ENCODE measurements at places on chromosomes 5 and 9. TPM values are rescaled to one million over a fixed set of nuclear protein-coding genes. Genes with fewer than 3 reads are reported as not detected.

Gene GPRIN1
- 0.58 TPM for total RNA-seq

GRCh38 chr5:16064135-16064893 lies 115.3 kb downstream of the MARCHF11 start:
- DNase-seq, result no peak

Gene MYMK
- total RNA-seq, result not detected

- no peak for DNase-seq
These were observed 80.8 kb upstream of the RNU6ATAC start for GRCh38 chr9:134245179-134245578.

DNA sequence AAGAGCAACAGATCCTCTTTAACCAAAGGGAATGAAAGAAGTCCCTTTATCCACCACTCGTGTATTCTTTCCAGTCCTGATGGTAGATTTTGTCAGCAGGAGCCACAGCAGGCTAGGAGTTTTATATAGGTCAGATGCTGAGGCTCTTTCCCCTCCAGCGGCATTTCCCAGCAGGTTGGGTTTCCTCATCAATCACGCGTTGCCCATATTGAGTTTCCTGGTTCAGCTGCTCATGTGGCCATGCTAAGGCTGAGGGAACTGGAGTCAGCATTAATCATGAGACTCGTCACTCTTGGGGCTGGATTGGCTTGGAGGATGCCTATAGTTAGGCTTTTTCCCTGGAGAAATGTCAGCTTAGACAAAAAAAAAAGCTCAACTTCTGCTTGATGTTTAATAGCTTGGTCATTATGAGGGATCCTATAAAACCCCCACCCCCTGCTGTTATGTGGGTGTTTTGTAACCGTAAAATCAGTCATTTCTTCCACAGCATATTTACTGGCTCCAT lies 193.4 kb upstream of the GAS1 start:
- DNase-seq, result no peak

Gene FUT7
- total RNA-seq, result not detected

Gene CDC26
- total RNA-seq, result 37.0 TPM

All from left ventricle myocardium inferior (tissue), 1 donor.